Bone marrow (tissue), 2 donors: ENCODE measurements at places on chromosomes 7 and 10.

DNA sequence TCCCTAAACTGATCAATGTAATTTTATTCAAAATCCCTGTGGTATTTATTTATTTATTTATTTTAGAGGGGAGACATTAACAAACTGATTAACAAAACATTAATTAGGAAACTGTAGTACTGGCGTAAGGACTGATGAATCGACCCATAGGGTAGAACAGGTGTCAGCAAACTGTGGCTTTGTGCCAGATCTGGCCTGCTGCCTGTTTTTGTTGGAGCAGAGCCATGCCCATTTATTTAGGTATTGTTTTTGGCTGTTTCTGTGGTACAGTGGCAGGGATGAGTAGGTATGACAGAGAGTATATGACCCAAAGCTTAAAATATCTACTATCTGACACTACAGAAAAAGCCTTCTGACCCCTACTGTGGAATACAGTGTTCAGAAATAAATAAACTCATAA, 332.5 kb upstream of the ETV1 start:
- DNase-seq: no peak

DNA sequence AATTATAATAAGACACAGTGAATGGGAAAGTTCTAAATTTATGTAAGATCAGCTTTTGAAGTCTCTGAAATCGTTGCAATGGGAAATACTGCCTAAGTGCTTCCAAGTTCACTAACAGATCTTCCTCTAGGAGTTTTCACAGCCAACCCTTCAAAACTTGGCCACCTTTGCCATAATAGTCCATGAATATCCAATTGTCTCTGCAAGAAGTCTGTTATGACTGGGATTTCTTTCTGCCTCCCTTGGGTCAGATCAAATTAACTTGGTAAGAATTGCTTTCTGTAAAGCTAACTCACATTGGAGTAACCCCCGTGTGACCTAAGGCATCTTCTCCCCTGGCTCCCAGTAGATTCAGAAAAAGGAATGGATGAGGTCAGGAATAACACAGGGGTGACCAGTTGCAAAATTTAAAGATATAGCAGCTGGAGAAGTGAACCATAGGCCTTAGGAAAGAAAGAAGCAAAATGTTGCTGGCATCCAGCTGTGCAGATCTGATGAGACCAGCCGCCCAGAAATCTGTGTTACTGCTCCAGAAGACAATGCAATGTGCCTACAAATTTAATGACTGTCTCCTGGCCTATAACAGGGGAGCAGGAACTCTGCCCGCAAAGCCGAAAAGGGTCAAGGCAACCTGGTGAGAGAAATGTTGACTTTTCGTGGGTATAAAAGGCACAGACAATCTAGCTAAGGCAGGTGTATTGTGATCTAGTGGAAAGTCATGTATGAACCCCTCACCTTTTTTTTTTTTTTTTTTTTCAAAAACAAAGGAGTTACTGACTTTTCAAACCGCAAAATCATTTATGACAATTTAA, 7.5 kb upstream of the OPTN start:
- DNase-seq: no peak

GRCh38 chr7:142835487-142835886, 19.4 kb upstream of the EPHB6 start:
- no peak for DNase-seq

DNA sequence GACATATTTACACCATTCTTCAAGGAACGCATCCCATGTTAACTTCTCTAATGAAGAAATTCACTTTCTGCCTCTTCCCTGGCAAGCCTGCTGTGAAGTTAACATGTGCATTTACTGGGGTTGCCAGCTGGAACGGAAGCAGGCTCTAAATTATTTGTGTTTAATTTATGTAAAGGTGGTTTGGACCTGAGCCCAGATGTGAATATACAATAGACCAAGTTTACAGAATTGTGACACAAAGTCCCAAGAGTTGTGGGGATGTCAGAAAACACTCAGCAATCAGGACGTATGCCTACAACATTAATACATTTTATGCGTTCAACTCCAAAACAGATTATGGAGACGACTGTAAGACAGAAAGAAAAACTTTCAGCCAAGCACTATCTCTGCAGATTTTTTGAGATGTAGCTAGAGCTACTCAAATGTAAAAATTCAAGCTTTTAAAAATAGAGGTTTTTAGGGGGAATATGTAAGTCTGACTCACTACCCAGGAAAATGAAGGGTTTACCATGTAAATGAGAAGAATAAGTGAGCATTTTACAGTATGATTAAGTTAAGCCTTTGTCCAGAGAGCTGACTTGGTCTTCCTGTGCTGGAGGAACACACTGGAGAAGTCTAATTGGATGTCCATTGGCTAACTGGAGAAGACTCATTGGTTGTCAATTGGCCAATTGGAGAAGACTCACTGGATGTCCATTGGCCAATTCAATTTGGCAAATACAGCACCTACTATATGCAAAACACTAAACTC, 19.5 kb downstream of the NRP1 start:
- no peak for DNase-seq

GRCh38 chr10:5634918-5635317, 31.5 kb downstream of the ASB13 start:
- DNase-seq: no peak
